ENCODE measurements at places on chromosomes 1 and 21. TPM values are rescaled to one million over a fixed set of nuclear protein-coding genes. Genes with fewer than 3 reads are reported as not detected.
A peak's percentile ranks its signal among the peaks of the same experiment; 100 is the strongest.

DNA sequence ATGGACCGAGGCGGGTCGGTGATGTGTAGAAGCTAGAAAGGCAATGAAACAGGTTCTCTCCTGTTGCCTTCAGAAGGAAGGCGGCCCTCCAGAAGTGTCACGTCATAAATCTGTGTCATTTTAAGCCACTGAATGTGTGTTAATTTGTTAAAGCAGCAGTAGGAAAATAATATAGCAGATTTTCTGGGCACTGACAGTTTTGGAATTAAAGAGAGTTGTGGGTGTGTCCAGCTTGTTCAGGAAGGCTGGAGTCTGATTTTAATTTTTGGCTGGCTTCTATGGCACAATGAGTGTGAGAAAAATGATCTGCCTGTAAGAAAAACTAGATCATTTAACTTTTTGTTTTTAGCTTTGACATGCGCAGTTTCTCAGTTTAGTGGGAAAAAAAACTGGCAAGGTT, 177.3 kb downstream of the EDEM3 start:
- peaks cover 7% of the 10 kb centered on the region for H3K4me1 ChIP-seq
- no peak overlapping the region for H3K4me3 ChIP-seq
- no peak overlapping the region for H3K27ac ChIP-seq
- no peaks in the 10 kb centered on the region for H3K36me3 ChIP-seq
- no peak for DNase-seq

DNA sequence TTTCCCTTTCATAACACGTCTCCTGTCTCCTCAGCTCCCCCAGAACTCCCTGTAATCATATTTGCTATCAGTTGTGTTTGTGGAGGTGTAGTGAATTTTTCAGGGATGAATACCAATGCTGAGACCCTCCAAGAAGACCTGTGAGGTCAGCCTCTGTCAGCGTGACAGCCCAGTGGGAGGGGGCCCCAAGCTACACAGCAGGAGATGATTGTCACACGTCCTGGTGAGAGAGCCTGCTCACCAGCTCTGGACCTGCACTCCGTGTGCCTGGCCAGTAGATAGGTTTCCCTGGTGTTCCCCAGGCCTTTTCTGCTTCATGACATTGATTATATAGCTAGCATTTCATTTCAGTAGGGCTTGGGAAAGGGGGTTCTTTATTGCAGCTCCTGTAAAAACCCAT, 421.5 kb downstream of the KIF26B start:
- H3K36me3 ChIP-seq: no peaks in the 10 kb centered on the region
- no peak overlapping the region for H3K27ac ChIP-seq
- H3K4me1 ChIP-seq: no peaks in the 10 kb centered on the region
- DNase-seq: no peak

Gene CD52
- total RNA-seq: 4.9 TPM

DNA sequence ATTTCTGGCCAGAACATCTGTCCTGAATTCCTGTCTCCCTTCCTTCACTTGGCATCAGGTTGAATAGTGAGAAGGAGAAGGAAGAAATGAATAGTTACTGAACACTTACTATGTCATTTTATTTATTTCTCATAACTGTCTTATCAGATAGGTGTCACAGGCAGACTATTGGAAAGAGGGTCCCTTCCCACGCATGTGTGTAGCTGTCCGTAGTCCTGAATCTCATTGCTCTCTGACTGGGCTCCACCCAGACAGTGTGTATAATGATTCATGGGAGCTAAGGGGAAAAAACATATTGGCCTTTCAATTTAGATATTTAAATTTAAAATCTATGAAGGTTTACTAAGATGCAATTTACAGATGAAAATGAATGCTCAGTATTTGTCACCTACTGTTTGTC, 86.1 kb downstream of the OMA1 start:
- H3K36me3 ChIP-seq: no peaks in the 10 kb centered on the region
- no peak overlapping the region for H3K4me3 ChIP-seq
- H3K27me3 ChIP-seq: no peaks in the 10 kb centered on the region
- DNase-seq: no peak
- H3K4me1 ChIP-seq: no peaks in the 10 kb centered on the region

Gene C1orf87
- not detected for total RNA-seq

DNA sequence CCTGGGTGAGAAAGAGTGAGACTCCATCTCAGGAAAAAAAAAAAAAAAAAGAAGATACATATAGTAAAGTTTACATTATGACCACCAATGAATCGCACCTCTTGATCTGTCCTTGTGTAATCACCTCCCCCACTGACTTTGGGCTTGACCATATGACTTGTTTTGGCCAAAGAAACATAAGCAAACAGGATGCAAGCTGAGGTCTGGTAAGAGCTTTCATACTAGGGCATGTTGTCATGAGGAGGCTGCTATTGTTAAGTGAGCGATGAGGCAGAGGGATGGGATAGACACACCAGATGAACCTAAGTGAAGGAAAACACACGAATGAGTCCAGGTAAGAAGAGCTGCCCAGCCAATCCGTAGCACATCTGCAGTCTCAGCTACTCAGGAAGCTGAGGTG, 10.7 kb downstream of the ENAH start:
- H3K27me3 ChIP-seq: no peaks in the 10 kb centered on the region
- no peaks in the 10 kb centered on the region for H3K36me3 ChIP-seq
- no peak for DNase-seq
- no peak overlapping the region for H3K27ac ChIP-seq
- no peak overlapping the region for H3K4me3 ChIP-seq

DNA sequence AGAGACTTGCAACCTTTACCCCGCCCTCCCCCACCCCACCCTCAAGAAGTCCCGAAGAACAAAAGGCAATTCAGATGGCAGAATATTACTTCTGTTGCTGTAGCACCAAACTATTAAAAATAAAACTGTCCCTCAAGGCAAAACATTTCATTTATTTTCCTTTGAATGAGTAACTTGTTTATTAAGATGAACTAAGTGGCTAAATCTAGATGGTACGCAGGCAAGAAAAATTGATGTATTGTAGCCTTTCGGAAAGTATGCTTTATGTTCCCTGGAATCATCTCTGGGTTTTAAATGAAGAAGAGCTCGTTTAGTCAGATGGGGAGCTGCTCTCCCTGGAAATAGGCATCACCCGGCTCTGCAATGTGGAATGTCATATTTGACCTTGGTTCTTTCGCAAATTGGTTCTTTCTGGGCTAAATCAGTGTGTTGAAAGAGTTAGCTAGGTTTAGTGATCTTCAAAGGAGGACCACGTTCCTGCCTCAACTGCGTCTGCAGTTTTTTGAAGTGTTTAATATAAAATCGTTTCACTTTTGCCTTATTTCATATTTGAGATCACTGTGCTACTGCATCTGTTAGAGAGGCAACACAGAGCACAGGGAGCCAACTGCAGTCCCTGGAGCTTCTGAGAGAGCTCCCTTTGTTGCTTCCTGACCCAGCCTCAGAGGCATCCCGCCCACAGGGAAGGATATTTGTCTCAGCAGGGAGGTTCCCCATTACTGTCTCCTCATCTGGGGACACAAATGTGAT, 61.8 kb downstream of the KIF26B start:
- H3K27ac ChIP-seq: no peak overlapping the region
- no peaks in the 10 kb centered on the region for H3K36me3 ChIP-seq
- no peaks in the 10 kb centered on the region for H3K4me1 ChIP-seq
- no peak overlapping the region for H3K4me3 ChIP-seq

Gene C1orf185
- total RNA-seq: not detected

GRCh38 chr1:218463194-218464156, 118.3 kb downstream of the TGFB2 start:
- peak; percentile 74 for DNase-seq
- no peaks in the 10 kb centered on the region for H3K27me3 ChIP-seq
- H3K27ac ChIP-seq: peak overlapping the region; percentile 84
- H3K36me3 ChIP-seq: no peaks in the 10 kb centered on the region

DNA sequence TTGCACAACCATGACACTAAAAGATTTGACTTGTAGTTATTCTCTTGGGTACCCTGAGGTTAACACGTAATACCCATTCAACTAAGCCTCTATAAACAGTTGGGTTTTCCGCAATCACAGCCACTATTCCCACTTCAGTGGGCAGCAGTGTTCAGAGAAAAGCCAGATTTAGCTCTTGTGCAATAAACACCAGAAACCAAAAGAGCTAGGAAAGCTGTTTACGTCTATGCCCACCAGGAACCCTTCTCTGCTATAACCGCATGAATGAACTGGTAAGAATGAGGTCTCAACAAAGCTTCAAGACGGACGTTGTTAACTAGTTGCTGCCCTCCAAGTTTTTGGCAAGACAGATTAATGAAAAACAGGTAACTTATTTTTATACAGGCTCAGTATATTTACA, 101.3 kb downstream of the SLC45A1 start:
- peak overlapping the region; percentile 98 for H3K27ac ChIP-seq
- peak; percentile 58 for DNase-seq
- peak overlapping the region; percentile 85 for H3K4me3 ChIP-seq

DNA sequence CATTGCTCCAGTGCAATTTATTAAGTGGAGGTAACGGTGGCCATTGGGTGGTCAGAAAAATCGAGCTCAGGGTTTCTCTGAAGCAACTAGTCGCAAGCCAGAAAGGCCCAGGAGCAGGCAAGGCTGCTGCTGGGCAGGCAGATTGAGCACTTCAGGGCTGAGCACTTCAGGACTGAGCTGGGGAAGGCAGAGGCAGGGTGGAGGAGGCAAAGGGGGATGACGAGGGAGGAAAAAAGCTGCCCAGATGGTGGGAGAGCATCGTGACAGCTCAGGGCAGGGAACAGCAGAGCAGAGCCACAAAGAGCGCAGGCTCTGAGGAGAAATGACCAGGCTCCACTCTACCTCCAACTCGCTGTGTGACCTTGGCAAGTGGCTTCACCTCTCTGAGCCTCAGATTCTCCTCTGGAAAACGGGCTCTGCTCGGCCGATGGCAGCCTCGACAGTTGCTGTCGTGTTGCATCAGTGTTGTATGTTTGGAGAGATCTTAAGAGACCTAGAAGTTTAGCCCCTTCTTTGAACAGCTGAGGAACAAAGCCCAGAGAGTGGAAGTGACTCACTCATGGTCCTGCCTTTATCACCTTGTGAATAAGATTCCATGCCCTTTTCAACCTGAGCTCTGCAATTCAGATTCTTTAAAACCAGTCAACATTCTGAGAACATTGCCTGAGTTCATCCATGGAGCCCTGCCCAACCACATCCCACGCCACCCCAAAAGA, 141.4 kb downstream of the SYF2 start:
- H3K27ac ChIP-seq: no peak overlapping the region
- H3K27me3 ChIP-seq: no peaks in the 10 kb centered on the region
- no peaks in the 10 kb centered on the region for H3K4me1 ChIP-seq
- no peaks in the 10 kb centered on the region for H3K36me3 ChIP-seq

Gene DNASE2B
- not detected for total RNA-seq

- no peak for DNase-seq
- H3K4me3 ChIP-seq: no peak overlapping the region
- H3K36me3 ChIP-seq: no peaks in the 10 kb centered on the region
- H3K27me3 ChIP-seq: no peaks in the 10 kb centered on the region
Observed at GRCh38 chr1:37752213-37752582, 12.7 kb downstream of the EPHA10 start.

Gene NEK2
- total RNA-seq: 2.2 TPM

Gene C1QC
- 126 TPM for total RNA-seq

- no peak overlapping the region for H3K27ac ChIP-seq
- no peak overlapping the region for H3K4me3 ChIP-seq
- no peaks in the 10 kb centered on the region for H3K36me3 ChIP-seq
- no peaks in the 10 kb centered on the region for H3K27me3 ChIP-seq
Observed at GRCh38 chr1:243944429-243945160, 94.6 kb upstream of the AKT3 start.

DNA sequence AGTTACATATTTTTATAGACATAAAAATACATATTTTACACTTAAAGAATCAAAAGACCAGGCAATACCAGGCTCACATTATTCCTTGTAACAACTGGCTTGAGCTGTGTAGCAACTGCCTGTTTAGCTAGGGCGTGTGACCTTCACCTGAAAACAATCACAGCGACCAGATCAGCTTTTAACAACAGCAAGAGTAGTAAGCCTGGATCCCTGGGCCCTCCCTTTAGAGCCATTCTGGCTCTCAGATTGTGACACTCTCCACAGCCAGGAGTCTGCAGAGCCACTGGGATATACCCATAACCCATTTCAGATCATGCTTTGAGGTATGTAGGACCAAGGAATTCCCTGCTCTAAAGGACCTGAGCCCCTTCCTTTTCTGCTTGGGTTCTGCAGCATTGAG, 29.4 kb upstream of the GNG4 start:
- DNase-seq: no peak
- H3K4me3 ChIP-seq: no peak overlapping the region
- peaks cover 38% of the 10 kb centered on the region for H3K36me3 ChIP-seq
- H3K4me1 ChIP-seq: no peaks in the 10 kb centered on the region
- no peaks in the 10 kb centered on the region for H3K27me3 ChIP-seq

GRCh38 chr1:167248707-167249642, 28.3 kb downstream of the POU2F1 start:
- H3K27ac ChIP-seq: no peak overlapping the region
- no peaks in the 10 kb centered on the region for H3K36me3 ChIP-seq
- peaks cover 21% of the 10 kb centered on the region for H3K4me1 ChIP-seq
- no peak for DNase-seq
- H3K27me3 ChIP-seq: no peaks in the 10 kb centered on the region

GRCh38 chr1:1198423-1199140, 7.8 kb downstream of the TNFRSF18 start:
- no peak for DNase-seq
- peaks cover 11% of the 10 kb centered on the region for H3K4me1 ChIP-seq
- no peaks in the 10 kb centered on the region for H3K36me3 ChIP-seq
- no peaks in the 10 kb centered on the region for H3K27me3 ChIP-seq
- H3K4me3 ChIP-seq: no peak overlapping the region

GRCh38 chr1:209838537-209838936, 10.8 kb downstream of the UTP25 start:
- no peaks in the 10 kb centered on the region for H3K4me1 ChIP-seq
- no peaks in the 10 kb centered on the region for H3K27me3 ChIP-seq
- H3K27ac ChIP-seq: no peak overlapping the region

Gene LEFTY1
- total RNA-seq: not detected

GRCh38 chr1:39898648-39899603, 2.8 kb downstream of the MYCL start:
- peaks cover 11% of the 10 kb centered on the region for H3K27me3 ChIP-seq
- DNase-seq: no peak
- no peak overlapping the region for H3K27ac ChIP-seq
- no peaks in the 10 kb centered on the region for H3K36me3 ChIP-seq
- H3K4me1 ChIP-seq: peaks cover 18% of the 10 kb centered on the region

DNA sequence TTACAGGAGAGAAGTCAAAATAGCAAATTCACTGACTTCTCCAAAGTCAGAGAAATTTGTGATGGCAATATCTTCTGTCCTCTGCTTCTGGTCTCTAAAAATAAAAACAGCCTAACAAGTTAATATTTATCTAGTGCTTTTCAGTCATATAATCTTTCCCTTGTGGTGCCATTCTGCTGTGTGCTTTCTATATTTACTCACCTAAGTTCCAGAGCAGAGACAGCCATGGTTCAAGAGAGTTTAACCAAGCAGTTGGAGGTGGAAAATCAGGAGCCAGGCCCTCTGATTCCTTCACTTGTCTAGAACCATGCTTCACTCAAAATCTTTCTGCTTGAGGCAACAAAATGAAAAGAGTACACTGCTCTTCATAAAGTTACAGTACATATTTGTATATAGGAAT, 39.3 kb downstream of the BRINP2 start:
- H3K4me3 ChIP-seq: no peak overlapping the region
- H3K36me3 ChIP-seq: no peaks in the 10 kb centered on the region
- H3K27me3 ChIP-seq: no peaks in the 10 kb centered on the region
- H3K4me1 ChIP-seq: no peaks in the 10 kb centered on the region
- no peak for DNase-seq

Gene TAS1R1
- not detected for total RNA-seq

- H3K4me1 ChIP-seq: no peaks in the 10 kb centered on the region
- H3K27me3 ChIP-seq: no peaks in the 10 kb centered on the region
- no peak overlapping the region for H3K27ac ChIP-seq
- no peaks in the 10 kb centered on the region for H3K36me3 ChIP-seq
- H3K4me3 ChIP-seq: no peak overlapping the region
Observed at GRCh38 chr21:28865488-28866186, 127.0 kb downstream of the LTN1 start.

Gene CEP350
- 56.1 TPM for total RNA-seq
